Right renal pelvis (tissue), 4 donors: ENCODE measurements at places on chromosomes 13 and 19. TPM values are rescaled to one million over a fixed set of nuclear protein-coding genes. Genes with fewer than 3 reads are reported as not detected.

Gene NTN5
- polyA plus RNA-seq, result 0.53 TPM

Gene KLF1
- 0.44 TPM for polyA plus RNA-seq

Gene SMIM44
- 0.33 TPM for polyA plus RNA-seq

Gene SH2D3A
- 8.0 TPM for polyA plus RNA-seq

Gene SIGLEC9
- polyA plus RNA-seq, result 2.3 TPM

Gene NXNL1
- polyA plus RNA-seq, result not detected

GRCh38 chr13:100131863-100132574 is 43.1 kb downstream of the PCCA start:
- no peak for DNase-seq

- no peak for DNase-seq
Observed at GRCh38 chr13:113043931-113044330, 61.7 kb upstream of the F7 start.

DNA sequence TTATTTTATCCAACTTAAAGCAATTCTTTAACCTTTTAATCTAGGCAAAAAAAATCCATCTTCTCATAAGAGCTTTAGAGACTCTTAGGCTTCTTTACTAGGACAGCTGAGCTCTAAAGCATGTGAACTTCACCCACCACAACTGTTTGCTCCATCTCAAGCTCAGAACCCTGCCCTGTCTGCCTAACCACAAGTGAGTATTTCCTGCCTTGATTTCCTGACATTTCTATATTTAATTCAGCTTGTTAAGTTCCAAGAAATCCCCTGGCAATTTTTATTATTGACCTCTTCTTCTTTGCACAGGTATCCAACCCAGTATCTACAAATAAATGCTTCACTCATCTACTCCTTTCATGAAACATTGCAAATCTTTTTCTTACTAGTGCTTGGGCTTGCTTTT is 21.1 kb upstream of the CEACAM21 start:
- DNase-seq, result no peak

DNA sequence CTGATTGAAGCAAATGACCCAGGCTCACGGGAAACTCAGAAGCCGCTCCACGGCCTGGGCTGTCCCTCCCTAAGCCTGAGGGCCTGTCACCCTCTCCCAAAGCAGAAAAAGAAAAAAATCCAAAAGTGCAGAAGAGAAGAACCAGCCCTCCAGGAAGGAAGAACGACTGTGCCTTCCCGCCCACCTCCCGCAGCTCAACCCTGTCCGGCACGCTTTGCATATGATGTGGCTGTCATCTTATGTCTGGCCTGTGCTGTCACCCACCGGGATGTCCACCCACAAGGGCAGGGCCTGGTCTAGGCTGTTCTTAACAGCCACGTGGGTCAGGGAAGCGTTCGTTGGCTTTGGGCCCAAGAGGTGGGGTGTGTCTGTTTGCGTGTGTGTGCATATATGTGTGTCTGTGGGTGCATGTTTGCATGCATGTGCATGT is 13.7 kb downstream of the ZBTB7A start:
- no peak for DNase-seq

- DNase-seq, result no peak
Observed at GRCh38 chr19:43674183-43674582, 4.2 kb upstream of the PLAUR start.

DNA sequence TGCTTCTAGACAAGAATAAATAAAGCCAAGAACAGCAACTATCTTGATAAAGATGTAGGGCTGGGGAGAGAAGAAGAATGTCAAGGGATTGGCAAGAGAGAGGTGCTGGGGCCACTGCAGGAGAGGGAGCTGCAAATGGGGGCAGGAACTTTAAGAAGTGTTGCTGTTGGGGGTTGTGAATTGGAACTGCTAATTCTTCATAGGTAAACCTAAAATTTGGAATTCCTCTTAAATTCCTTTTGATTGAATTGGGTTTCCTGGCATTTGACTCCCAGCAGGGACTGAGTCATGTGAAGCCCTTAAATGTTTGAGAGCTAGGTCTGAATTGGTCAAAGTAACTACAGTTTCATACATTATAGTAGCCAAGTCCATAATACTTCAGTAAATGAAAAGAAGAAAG is 305.6 kb upstream of the TMTC4 start:
- DNase-seq, result no peak

DNA sequence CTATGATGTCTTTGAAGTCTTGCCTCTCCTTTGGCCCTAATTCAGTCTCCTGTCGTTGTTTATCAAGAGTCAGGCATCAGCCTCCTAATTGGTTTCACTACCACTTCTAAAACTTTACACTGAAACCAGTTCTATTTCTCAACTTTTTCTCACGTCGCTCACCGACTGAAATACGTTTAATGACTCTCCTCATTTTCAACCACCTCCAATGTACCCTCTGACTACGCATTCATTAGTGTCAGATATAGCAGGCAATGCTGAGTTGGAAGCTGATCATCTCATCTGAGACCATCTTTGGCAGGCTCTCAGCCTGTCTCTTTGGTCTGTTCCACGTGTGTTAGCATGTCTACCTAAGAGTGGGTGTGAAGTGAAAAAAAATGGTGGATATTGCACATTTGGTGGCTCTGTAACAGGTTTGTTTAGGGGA is 128.1 kb downstream of the KL start:
- no peak for DNase-seq

DNA sequence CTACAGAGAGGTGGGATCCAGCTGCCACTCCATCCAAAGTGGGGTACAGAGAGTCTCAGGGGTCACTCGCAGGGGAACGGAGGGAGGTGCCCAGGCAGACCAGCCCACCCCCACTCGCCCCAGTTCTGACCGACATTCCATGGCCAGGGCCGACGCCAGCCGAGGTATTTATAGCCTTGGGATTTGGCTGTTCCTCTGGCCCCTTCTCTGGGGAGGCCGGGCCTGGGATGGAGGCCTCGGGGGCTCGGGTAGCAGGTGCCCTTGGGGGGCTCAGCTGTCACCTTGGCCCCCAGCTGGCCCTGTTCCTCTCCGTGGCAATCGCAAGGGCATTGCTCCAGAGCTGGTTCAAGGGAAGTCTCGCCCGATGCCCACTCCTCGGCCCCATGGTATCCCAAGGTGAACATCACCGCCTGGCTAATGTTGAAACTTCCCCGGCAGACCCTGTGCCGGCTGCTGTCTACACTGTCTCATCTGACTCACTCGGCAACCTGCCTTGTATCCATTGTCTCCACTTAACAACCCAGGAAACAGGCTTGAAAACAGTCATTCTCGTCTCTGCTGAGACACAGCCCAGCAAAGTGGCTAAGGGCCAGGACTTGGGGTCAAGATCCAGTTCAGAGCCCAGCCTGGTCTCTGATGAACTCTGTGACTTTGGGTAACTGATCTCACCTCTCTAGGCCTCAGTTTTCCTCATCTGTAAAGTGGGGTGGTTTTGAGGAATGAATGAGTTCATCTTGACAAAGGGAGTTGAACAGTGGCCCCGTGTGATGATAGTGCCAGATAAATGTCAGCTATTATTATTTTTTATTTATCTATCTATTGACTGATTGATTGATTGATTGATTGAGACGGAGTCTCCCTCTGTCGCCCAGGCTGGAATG is 9.7 kb downstream of the PRKACA start:
- no peak for DNase-seq

- DNase-seq, result no peak
Observed at GRCh38 chr13:25874064-25874737, 177.6 kb downstream of the SHISA2 start.

DNA sequence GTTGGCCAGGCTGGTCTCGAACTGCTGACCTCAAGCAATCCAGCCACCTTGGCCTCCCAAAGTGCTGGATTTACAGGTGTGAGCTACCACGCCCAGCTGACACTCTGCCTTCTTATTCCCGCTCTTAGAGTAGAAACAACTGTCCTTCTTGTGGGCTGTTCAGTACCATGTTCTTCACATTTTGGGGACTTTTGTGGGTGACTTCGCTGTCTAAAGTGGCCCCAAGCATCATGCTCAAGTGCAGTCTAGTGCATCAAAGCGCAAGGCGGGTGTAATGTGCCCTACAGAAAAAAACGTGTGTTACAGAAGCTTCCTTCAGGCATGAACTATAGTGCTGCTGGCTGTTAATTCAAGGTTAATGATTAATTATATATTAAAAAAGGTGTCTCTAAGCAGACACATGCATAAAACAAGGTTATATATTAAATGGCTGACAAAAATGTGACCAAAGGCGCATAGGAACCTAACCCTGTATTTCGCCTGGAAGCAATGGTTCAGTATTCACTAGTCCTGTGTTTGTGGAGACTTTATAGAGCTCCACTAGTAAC is 38.3 kb downstream of the ABCC4 start:
- no peak for DNase-seq

GRCh38 chr13:53759016-53759415 is 730.4 kb downstream of the OLFM4 start:
- DNase-seq, result no peak

DNA sequence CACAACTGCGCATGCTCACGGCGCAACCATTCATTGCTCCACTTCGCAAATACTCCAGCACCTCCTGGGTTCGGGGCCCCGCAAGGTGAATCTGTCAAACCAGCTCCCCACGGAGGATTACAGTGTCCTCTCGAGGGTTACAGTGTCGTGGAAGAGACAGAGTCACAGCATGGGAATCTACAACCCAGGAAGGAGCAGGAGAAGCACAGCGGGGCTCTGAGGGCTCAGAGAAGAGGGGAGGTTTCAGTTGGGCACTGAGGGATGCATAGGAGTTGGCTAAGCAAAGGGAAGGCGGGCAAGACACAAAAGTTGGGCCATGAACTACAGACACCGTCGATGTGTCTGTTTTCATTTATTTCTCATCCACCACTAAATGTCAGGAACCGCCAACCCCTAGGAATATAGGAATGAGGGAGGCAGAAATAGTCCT is 1.0 kb upstream of the GTF2F1 start:
- no peak for DNase-seq
